ENCODE measurements at places on chromosomes 6 and 20. TPM values are rescaled to one million over a fixed set of nuclear protein-coding genes. Genes with fewer than 3 reads are reported as not detected.

The MDFI gene
- 21.7 TPM for total RNA-seq

The TCP11 gene
- total RNA-seq, result not detected

The DHX16 gene
- total RNA-seq, result 27.2 TPM

The RSPO3 gene
- total RNA-seq, result 30.4 TPM

The RSPH4A gene
- total RNA-seq, result 0.58 TPM

The STX11 gene
- total RNA-seq, result 32.7 TPM

The ADGRF5 gene
- total RNA-seq, result 71.1 TPM

The PKIB gene
- 1.00 TPM for total RNA-seq

The TRIM31 gene
- not detected for total RNA-seq

The ARFGAP1 gene
- total RNA-seq, result 60.8 TPM

The ACSS1 gene
- 14.3 TPM for total RNA-seq

The TMEM217 gene
- total RNA-seq, result 0.51 TPM

The IMPG1 gene
- total RNA-seq, result not detected

The CDH26 gene
- 1.5 TPM for total RNA-seq

The PRPH2 gene
- 1.4 TPM for total RNA-seq

The C6orf132 gene
- 1.3 TPM for total RNA-seq

The TBX18 gene
- 13.8 TPM for total RNA-seq

The ZNF318 gene
- 16.1 TPM for total RNA-seq

The TP53INP2 gene
- 16.8 TPM for total RNA-seq

The LGSN gene
- total RNA-seq, result not detected

The CST4 gene
- not detected for total RNA-seq

The MAP7 gene
- total RNA-seq, result 5.2 TPM

The ULBP2 gene
- total RNA-seq, result 0.96 TPM

The SNX21 gene
- 46.7 TPM for total RNA-seq

The FAM110A gene
- 3.7 TPM for total RNA-seq

The FAM210B gene
- total RNA-seq, result 48.3 TPM

The FAXC gene
- total RNA-seq, result not detected

The RBBP8NL gene
- total RNA-seq, result not detected

The CD40 gene
- total RNA-seq, result 17.3 TPM

The PSMG4 gene
- total RNA-seq, result 18.7 TPM

The ABHD16B gene
- not detected for total RNA-seq

The PAK5 gene
- total RNA-seq, result not detected

The KLC4 gene
- 18.1 TPM for total RNA-seq

All from mesenteric fat pad (tissue), 1 donor.